ENCODE measurements at places on chromosomes 2 and 18. TPM values are rescaled to one million over a fixed set of nuclear protein-coding genes. Genes with fewer than 3 reads are reported as not detected.

DNA sequence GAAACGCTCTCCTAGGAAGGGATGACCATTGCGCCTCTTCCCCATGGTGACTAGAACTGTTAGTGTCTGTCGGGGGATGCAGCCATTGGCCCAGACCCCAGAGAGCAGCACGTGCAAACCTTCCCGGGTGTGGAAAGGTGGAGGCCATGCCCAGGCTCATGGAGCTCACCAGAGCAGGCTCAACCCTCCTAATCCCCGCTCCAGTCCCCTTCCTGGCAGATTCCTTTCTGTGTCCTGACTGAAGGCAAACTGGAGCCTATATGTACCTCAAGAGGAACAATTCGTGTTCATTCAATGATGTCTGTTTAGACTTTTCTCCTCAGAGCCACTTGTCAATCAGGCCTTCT lies 94.4 kb downstream of the RHOB start:
- DNase-seq, result no peak

DNA sequence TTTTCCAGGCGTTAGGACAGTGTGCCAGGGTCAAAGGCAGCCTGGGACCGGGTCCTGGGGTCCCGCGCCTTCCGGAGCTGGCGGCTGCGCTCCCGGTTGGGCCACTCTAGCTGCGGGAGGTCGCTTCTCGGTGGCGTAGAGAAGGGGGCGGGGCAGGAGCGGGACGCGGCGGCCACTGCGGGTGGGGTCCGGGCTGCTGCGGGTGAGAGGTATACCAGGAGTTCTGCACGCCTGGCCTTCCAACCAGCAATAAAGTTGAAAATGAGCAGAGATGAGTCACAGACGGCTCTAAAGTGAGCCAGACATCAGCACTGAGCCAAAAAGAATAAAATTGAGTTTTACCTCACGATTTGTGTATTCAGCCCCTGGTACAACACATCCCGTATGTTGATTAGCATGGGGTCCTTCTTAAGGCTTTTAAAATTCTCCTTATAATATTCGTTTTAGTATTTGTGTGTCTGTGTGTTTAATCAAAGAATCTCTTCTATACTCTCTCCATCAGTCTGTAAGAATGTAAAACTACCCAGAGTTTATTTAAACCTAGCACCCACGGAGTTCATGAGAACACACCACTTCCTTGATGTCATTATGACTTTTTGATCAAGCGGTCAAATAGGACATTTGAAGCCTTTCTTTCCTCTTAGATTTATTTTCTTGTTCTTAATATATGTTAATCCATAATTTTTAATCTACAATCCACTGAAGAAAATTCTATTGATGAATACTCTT lies at the start of gene C1GALT1C1L:
C1GALT1C1L (minus strand) TSS at position 108 of the 729 bp plus-strand sequence; CDS start at position 1, 107 bp downstream.
- no peak for DNase-seq

GRCh38 chr2:85754313-85755095 lies 713 bp downstream of the ATOH8 start:
- no peak for DNase-seq

DNA sequence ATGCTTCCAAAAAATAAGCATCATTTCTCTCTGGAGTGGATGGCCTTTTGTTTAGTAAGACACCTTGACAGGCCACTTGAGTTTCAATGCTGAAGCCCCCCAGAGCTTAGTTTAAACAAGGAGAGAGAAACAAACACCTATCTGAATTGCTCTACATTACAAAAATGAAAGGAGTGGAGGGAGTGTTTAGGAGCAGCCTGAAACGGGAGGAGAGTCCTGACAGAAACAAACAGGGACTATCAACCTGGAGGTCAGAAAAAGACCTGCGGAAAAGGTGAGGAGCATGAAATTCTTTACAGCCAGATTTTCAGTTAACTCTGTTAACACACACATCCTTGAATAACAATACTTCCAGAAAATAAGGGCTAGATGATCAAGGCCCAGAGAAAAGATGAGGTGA lies 126.2 kb downstream of the NR4A2 start:
- no peak for DNase-seq

GRCh38 chr2:119696494-119697030 lies 17.6 kb downstream of the TMEM177 start:
- DNase-seq, result no peak

DNA sequence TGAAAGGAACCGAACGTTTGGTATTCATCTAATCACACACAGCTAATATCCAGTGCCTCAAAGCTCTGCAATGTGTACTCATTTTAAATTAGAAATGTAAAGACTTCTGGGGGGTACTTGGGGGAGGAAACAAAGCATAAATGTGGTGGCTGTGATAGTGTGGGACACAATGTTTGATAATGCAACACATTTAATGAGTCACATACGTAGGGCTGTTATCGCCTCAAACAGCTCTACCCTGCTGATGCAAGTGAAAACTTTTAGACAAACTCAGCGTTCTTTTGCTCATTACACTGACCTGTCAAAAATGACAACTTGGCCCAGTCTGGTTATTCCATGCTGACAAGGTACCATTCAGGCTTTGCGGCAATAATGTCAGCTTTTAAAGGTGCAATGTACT lies 1227.1 kb upstream of the CELF4 start:
- no peak for DNase-seq

- DNase-seq, result no peak
These were observed 159.0 kb upstream of the HAAO start for GRCh38 chr2:42951263-42951938.

- DNase-seq, result no peak
These were observed 178.2 kb downstream of the LOXHD1 start for GRCh38 chr18:46478796-46479195.

GRCh38 chr2:19748073-19748375 lies 153.8 kb downstream of the TTC32 start:
- no peak for DNase-seq

DNA sequence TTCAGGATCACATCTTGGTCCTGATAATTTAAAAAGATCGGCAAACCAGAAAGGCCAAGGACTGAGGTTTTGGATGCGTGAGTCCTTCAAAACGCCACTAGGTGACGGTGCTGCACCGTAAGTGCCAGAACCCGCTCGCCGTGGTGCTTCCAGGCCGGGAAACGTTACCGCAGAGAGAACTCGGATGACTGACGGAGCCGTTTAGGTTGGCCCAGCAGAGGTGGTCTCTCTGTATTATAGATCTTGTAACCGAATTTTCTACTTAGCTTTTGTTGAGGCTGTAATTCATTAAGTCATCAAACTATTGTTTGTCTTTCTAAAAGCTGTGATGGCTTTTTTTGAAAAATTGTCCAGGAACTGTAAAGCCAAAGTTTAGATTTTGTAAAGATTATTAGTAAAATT lies 39.8 kb upstream of the ADCYAP1 start:
- peak; percentile 81 for DNase-seq

GRCh38 chr2:182666674-182667314 lies 49.3 kb upstream of the DNAJC10 start:
- DNase-seq, result peak; percentile 80

- DNase-seq, result no peak
These were observed 584.6 kb upstream of the KLHL29 start for GRCh38 chr2:22800412-22800811.

- no peak for DNase-seq
These were observed 23.4 kb downstream of the MTX2 start for GRCh38 chr2:176292608-176293007.

DNA sequence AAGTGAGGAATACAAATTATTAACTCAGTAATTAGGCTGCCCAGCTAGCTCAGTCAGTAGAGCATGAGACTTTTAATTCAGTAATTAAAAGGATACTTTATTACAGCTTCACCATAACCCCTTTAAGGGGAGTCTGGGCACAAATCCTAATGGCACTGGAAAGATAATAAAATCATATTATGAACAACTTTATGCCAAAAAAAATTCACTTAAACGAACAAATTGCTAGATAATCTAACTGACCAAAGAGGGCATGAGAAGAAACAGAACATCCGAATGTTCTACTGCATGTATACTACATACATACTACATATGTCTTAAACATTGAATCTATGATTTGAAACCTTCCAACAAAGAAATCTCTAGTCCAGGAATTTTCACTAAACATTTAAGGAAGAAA lies 159.5 kb downstream of the CYP26B1 start:
- DNase-seq, result no peak

- peak; percentile 32 for DNase-seq
These were observed 116.8 kb upstream of the ST6GAL2 start for GRCh38 chr2:107002735-107003134.

GRCh38 chr2:201260302-201260800 lies at the start of gene CASP8:
TSS of gene CASP8 (plus strand) at chr2:201260536. CDS start at chr2:201266487, 5,951 bp downstream.
- peak; percentile 94 for DNase-seq

DNA sequence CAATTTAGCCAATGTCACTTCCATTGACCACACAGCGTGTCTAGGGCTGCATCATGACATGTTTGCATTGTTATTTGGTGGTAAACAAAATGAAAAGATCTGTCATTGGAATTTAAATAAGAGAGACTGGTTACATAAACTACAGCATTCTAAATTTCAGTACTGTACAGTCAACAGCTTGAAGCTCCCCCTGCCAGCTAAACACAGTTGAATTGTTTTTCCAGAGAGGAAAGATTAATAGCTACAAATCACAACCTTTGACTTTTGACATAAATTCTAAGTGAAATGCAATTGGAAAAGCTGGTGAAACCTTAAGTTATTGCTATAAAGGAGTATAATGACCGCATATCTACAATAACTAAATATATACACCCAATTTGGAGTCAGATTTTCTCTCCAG lies 1600.0 kb upstream of the ACVR2A start:
- DNase-seq, result no peak

Gene OSBPL6
- total RNA-seq, result 0.11 TPM

Gene RNU2-63P
- not detected for total RNA-seq

Gene CCDC150
- 31.0 TPM for total RNA-seq

Gene OLA1
- total RNA-seq, result 126 TPM

Gene TBR1
- total RNA-seq, result 0.15 TPM

Gene TMEM169
- not detected for total RNA-seq

Gene NEU2
- not detected for total RNA-seq

Gene VWC2L
- not detected for total RNA-seq

Gene ZNF514
- total RNA-seq, result 15.0 TPM

Gene ARHGAP25
- 172 TPM for total RNA-seq
